T-helper 22 cell (primary cell): ENCODE measurements at places on chromosomes 5 and 9.

DNA sequence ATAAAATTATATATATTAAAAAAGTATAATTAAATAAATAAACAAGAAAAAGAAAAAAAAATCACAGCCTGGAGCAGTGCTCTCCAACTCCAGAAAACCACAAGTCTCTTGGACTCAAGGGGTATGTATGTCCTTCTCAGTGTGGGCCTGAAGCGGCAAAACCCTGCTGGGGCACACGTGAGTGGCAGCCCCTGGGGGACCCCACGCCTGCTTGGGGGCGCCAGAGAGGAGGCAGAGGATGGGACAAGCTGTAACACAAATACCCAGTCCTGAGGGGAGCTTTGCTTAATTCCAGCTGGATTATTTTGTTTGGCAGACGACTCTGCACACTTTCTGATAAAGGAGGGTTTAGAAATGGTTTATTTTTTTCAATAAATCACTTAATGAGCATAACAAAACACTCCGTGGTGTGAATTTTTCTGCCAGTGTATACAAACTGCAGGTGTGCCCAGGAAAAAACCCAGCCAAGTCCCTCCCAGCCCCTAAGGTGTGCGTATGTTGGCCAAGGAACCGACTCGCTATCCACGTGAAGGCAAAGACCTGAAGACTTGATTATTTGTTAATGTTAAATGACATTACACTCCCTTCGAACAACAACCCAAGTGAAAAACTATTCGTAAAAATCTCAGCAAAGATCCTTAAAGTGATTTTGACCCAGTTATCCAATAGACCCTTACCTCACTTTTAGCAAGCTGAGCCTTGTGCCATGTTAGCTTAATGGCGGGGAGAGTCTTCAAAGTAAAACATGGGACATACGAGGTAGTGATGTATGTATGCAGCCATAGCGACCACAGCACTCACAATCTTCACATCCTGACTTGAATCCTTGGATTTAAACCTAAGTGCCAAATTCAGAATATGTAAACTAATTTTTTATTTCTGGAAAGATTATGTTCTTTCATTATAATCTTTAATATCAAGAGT, 32.9 kb downstream of the ANKH start:
- no peak for DNase-seq

- DNase-seq: no peak
Observed at GRCh38 chr9:110192531-110193261, 15.3 kb downstream of the C9orf152 start.

- DNase-seq: no peak
Observed at GRCh38 chr5:56698463-56699381, 116.6 kb upstream of the MAP3K1 start.

- DNase-seq: no peak
Observed at GRCh38 chr5:135126688-135127438, 92.8 kb upstream of the PITX1 start.

- DNase-seq: no peak
Observed at GRCh38 chr9:121598167-121598964, 53.1 kb upstream of the DAB2IP start.

DNA sequence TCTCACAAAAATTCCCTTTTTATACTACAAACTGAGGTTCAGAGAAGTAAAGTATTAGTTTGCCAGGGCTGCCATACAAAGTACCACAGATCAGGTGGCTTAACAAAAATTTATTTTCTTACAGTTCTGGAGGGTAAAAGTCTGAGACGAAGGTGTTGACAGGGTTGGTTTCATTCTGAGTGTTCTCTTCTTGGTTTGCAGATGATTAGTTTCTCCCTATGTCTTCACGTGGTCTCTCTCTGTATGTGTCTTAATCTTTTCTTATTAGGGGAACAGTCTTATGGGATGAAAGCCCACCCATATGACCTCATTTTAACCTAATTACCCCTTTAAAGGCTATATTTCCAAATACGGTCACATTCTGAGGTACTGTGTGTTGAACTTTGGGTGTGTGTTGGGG, 274.2 kb downstream of the BRINP1 start:
- DNase-seq: no peak

DNA sequence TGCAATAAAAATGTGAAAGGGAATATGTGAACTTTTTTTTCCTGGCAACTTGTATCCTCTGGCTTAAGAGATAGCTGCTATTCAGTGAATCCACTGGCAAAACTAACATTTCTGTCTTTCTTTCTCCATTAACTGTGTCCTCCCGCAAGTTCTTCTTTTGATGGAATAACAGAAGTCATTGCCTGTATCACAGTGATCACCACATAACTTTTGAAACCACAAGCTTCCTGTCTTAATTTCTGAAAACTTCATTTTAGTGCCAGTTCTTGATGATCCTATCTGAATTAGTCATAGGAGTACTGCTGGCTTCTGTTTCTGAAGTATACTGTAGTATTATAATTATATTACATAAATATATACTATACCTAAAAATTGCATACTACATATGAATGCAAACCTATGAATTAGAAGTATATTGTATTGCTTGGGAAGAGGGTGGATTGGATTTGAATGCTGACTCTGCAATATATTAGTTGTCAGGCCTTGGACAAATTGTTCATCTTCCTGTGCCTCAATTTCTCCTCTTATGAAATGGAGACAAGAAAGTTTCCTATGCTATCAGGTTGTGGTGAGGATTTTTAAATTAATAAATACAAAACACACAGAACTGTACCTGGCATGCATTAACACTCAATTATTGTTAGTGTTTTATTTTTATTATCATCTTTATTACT, 441.6 kb downstream of the CETN3 start:
- no peak for DNase-seq

GRCh38 chr9:73680831-73681230, 529.2 kb downstream of the ANXA1 start:
- no peak for DNase-seq

DNA sequence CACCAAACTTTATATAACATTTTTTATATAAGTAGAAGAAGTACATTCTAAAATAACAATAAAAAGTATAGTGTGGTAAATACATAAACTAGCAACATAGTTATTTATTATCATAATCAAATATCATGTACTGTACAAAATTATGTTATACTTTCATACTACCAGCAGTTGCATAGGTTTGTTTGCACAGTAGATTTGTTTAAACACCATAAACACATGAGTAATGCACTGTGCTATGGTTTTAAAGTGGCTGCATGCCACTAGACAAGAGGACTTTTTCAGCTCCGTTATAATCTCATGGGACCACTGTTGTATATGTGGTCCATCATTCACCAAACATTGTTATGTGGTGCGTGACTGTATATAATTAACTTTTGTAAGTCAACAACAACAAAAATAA, 137.6 kb downstream of the DRD1 start:
- no peak for DNase-seq

DNA sequence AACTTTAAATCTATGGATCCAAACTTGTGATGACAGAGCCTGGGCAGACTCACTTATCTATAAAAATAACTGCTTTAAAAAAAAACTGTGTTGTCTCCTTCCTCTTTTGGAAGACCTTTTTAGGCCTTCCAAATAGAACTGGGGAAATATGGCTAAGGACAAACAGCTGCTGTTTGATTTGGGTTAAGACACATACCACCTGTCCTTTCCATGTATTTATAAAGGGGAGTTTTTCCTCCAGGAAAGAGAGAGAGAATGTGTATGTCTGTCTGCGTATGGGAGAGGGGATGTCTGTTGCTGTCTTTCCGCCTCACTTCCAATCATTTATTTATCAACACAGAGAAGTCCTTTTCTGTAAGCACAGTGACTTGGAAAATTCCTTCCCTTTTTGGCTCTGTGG, 2.8 kb downstream of the ARHGEF37 start:
- no peak for DNase-seq

DNA sequence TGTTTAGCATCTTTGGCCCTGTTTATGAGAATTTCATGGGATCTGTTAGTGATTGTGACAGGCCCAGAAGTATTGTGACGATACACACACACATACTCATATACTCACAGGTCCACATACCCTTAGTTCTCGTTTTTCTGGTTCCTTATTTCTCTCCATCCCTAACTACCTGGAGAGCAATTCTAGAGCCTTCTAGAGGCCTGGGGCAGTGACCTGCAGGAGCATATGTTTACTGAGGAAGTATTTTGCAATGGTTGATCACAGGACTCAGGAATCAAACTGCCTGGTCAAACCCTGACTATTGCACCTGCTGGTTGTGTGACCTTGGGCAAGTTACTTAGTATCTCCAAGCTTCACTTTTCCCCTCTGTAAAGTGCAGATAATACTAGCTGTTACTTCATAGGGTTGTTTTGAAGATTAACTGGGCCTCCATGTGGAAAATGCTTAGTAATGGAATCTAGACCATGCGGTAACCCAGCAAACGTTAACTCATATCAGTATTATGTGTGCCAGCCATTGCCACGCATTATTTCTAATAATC, 8.7 kb downstream of the PAPPA start:
- DNase-seq: no peak

GRCh38 chr5:168110870-168111832, 180.3 kb upstream of the WWC1 start:
- DNase-seq: no peak

DNA sequence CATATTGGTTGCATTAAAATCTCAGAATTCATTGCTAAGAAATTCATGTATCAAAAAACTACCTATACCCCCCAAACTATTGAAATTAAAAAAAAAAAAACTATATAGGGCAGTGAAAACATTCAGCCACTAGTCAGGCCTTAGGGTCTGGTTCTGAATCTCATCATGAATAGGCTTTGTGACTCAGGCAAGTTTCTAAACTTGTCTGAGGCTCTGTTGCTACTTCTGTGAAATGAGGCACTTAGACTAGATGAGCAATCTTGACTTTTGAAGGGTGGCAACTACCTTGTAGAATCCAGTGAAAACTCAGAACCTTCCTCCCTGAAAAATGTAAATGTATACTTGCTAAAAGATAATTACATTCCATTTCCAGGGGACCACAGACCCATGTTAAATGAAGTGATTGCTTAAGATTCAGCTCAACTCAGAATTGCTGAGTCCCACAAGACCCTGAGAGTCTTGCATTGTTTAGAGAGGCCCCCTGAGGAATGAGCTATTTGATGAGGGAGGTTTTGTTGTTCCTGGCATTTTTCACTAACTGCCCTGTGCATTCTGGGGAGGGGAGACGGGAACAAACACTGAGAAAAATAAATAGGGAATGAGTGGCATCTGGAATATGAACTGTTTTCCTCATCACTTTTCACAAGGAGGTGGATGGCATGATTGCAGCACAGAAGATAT, 29.5 kb downstream of the RAI14 start:
- no peak for DNase-seq

DNA sequence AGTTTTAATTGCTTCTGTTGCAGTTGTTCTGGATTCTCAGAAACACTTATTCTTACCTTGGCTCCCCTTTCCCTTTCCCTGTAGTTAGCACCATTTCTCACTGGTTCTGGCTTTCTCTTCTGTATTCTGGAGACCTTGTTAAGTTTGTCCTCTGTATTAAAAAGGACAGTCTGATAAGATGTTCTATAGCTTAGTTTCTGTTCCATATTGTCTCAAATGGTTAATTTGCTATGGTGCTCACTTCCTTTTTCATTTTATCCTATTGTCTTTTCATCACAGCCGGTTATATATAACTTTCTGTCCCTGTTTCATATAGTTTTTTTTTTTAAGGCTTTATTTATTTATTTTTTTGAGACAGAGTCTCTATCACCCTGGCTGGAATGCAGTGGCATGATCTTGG, 41.4 kb upstream of the KIAA1958 start:
- DNase-seq: no peak

GRCh38 chr5:103464835-103465484, 97.6 kb downstream of the NUDT12 start:
- no peak for DNase-seq

GRCh38 chr9:92247296-92247695, 46.2 kb downstream of the IARS1 start:
- DNase-seq: no peak

GRCh38 chr5:151589878-151590570, 1.1 kb downstream of the FAT2 start:
- no peak for DNase-seq

- DNase-seq: no peak
Observed at GRCh38 chr5:106545325-106545724, 1125.4 kb downstream of the EFNA5 start.

DNA sequence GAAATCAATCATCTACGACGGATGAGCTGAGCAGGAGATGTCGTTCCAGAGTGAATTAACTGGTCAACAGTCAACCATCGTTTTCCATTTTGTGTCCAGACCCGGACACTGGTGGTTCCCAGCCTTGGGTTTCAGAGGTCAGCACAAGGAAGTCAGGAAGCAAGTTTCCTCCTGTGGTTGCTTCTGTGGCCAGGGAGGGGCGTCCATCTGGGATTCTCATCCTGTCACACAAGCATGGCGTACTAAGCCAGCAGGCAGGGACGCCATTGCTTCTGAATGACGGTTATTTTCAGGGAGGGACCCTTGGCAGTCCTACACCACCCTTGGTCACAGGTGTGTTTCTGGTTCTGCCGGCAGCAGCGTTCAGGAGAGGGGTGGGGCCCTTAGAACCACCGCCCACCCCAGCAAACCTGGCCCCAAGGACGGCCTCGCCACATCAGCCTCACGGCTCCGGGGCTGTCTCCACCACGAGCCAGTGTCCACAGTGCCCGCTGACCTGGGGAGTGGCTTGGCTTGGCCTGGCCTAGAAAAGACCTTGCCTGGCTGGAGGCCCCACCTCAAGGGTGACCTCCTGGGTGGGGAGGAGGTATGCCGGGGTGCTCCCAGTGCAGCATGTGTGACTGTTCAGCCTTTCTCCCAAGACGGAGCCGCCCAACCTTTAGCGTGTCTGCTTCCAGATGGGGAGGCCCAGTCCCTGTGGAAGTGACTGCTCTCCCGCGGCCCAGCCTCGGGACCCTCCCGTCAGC, 25.2 kb downstream of the NDUFS6 start:
- DNase-seq: no peak

- no peak for DNase-seq
Observed at GRCh38 chr5:173680660-173681242, 64.3 kb upstream of the BOD1 start.

DNA sequence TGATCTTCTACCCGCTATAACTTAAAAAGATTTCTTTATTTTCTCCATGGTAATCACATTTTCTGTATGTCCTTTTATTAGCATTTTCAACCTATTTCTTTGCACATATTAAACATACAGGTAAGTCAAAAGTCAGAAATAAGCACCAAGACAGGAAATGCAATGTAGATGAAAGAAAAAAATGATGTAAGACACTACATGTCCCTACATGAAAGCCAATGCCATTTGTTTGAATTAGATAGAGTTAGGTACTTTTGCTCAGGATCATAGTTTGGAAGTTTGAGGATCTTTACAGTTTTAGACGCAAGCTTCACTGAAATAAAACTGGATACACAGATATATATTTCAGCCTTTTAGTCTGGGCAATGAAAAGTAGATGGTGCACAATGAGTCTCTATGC, 453.1 kb upstream of the MEF2C start:
- DNase-seq: no peak
